ENCODE measurements at places on chromosomes 3 and 15. TPM values are rescaled to one million over a fixed set of nuclear protein-coding genes. Genes with fewer than 3 reads are reported as not detected.

The MST1 gene
- total RNA-seq = 4.3 TPM

The SLC27A2 gene
- 6.0 TPM for total RNA-seq

The PLAAT1 gene
- 2.1 TPM for total RNA-seq

DNA sequence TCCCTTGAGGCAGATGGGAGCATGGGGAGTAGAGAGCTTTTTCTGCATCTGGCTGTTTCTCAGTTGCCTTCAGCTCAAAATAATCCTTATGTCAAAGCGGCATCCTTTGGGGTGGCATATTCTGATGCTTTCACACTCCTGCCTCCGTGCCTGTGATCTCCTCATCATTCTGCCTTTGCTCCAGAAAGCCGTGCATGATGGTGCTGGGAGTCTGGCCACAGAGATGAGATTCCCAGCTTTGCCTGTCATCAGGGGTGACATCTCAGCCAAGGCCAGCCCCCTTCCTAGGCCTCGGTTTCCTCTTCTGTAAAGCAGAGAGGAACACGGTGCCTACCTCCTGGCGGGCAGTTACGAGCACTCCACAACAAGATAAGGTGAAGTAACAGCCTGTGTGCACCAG, 96.3 kb upstream of the ALDH1A3 start:
- DNase-seq = no peak

The IL17RD gene
- total RNA-seq = 13.2 TPM

DNA sequence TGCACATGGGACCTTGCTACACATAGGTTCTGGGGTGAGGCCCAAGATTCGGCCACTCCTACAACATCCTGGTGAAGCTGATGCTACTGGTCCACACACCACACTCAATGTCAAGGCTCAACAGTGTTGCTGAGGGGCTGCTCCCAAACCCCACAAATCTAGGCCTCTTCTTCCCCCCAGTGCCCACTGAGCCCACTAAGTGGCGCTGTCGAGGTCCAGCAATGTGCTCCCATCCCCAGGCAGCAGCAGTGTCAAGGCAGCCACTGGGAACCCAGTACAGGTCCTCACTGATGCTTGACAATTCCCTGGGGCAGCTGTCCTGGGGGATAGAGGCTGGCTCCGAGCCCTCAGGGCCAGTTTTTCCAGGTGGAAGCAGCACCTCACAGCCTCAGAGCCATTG, 21.5 kb downstream of the SCN5A start:
- DNase-seq = no peak
